K562 (cell line): ENCODE measurements at places on chromosomes 11 and 22. TPM values are rescaled to one million over a fixed set of nuclear protein-coding genes. Genes with fewer than 3 reads are reported as not detected.

HORMAD2 gene
- total RNA-seq: not detected in 2 replicates

TRIM22 gene
- 0.35 and 1.2 TPM in 2 replicates for total RNA-seq

TSSK2 gene
- total RNA-seq: not detected in 2 replicates

PKDREJ gene
- total RNA-seq: not detected in 2 replicates

RCOR2 gene
- total RNA-seq: 5.3 and 6.5 TPM in 2 replicates

TMPRSS5 gene
- total RNA-seq: 0.34 and 0.49 TPM in 2 replicates

TRPM5 gene
- not detected in 2 replicates for total RNA-seq

P2RY6 gene
- total RNA-seq: not detected in 2 replicates

OSBP2 gene
- total RNA-seq: 28.8 and 31.3 TPM in 2 replicates

VEGFB gene
- 83.4 and 88.3 TPM in 2 replicates for total RNA-seq

SAA1 gene
- total RNA-seq: 6.3 and 6.7 TPM in 2 replicates

C11orf21 gene
- total RNA-seq: 2.1 and 2.6 TPM in 2 replicates

SAA4 gene
- not detected in 2 replicates for total RNA-seq

MIAT gene
- 0.63 and 0.93 TPM in 2 replicates for total RNA-seq

OR52H1 gene
- total RNA-seq: not detected in 2 replicates

B4GALNT4 gene
- total RNA-seq: 33.6 and 37.1 TPM in 2 replicates

APOA4 gene
- not detected in 2 replicates for total RNA-seq

APOBEC3B gene
- 43.2 and 43.6 TPM in 2 replicates for total RNA-seq

CALCB gene
- total RNA-seq: not detected in 2 replicates

TRIM48 gene
- not detected in 2 replicates for total RNA-seq

KRTAP5-10 gene
- not detected in 2 replicates for total RNA-seq

PIM3 gene
- total RNA-seq: 40.5 and 41.3 TPM in 2 replicates

F2 gene
- 0.16 and 0.22 TPM in 2 replicates for total RNA-seq

OR5A1 gene
- total RNA-seq: not detected in 2 replicates

DEFB131B gene
- not detected in 2 replicates for total RNA-seq

FREY1 gene
- 0.76 and 1.1 TPM in 2 replicates for total RNA-seq
